ENCODE measurements at places on chromosomes 1 and 21.

DNA sequence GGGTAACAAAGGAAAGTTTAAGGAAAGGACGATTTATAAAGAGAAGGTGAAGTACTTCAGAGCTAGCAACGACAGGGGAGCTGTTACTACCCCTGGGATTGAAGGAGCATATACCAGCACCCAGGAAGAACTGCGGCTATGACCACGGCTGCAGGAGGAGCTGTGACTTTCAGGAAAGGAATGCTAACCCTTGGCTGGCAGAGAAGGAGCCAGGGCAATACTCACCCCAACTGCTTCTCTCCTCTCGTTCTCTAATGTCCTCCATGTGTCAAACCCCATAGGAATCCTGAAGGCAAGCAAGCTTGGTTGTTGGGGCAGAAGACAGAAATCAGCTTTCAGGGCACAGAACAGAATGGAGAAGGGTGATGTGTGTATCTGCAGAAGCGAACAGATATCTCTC is 120.5 kb downstream of the TMEM53 start:
- DNase-seq, result no peak

DNA sequence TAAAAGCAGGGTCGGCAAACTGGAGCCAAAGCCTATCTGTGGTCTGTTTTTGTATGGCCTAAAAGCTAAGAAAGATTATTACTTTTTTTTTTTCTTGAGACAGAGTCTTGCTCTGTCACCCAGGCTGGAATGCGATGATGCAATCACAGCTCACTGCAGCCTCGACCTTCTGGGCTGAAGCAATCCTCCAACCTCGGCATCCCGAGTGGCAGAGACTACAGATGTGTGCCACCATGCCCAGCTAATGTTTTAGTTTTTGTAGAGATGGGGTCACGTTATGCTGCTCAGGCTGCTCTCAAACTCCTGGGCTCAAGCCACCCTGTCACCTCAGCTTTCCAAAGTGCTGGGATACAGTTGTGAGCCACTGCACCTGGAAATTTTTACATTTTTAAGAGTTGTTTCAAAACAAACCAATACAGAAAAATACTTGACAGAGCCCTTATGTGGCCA is 6.5 kb upstream of the GLRX2 start:
- DNase-seq, result no peak

GRCh38 chr1:74729741-74730478 is 2.9 kb downstream of the CRYZ start:
- no peak for DNase-seq

- no peak for DNase-seq
These were observed 57.5 kb downstream of the HSD3B1 start for GRCh38 chr1:119564548-119564947.

GRCh38 chr1:13783551-13783950 is 83.6 kb downstream of the PRDM2 start:
- no peak for DNase-seq

DNA sequence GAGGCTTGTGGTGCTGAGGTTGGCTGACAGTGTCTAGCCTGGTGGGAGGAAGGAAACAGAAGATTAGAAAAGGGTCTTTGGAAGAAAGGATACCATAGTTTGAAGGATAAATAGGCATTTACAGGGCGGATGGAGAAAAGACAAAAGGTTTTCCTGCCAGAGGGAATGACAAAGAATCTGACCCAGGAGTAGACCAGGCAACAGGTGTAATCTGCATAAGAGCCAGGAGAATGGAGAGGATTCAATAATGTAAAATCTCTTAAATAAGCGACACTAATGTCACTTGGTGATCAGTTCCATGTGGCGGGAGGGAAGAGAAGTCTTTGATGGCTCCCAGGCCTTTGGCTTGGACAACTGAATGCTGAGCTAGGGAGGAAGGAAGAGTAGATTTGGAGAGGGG is 9.4 kb downstream of the MECR start:
- DNase-seq, result no peak

DNA sequence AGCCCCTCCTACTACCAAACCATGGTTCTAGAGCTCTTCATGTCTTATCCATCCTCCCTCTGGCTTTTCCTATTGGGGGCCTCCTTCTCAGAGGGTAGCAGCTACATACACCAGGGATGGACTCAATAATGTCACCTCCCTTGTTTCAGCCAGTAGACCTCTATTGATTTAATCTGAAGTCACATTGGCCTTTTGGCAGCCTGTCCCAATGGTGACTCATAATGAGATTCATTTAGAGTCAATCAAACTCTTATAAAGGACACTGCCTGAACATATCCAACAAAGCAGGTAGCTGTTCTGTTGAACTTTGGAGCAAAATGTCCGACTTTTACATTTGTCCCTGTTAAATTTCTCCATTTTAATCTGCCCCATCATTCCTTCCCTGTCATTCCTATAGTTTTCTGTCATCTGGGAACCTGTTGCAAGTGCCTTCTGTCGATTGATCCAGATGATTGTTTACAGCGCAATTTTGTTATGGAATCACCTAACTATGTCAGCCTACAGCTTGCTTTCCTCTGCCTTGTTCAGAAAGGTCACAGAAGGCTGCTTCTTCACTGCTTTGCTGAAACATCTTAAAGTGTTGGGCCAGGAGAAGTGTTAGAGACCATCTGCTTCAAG is 105.9 kb downstream of the ETS2 start:
- DNase-seq, result no peak

GRCh38 chr1:200962631-200963030 is 60.9 kb downstream of the KIF21B start:
- DNase-seq, result no peak

- peak; percentile 64 for DNase-seq
These were observed 30.2 kb downstream of the PRDX6 start for GRCh38 chr1:173507205-173507846.

DNA sequence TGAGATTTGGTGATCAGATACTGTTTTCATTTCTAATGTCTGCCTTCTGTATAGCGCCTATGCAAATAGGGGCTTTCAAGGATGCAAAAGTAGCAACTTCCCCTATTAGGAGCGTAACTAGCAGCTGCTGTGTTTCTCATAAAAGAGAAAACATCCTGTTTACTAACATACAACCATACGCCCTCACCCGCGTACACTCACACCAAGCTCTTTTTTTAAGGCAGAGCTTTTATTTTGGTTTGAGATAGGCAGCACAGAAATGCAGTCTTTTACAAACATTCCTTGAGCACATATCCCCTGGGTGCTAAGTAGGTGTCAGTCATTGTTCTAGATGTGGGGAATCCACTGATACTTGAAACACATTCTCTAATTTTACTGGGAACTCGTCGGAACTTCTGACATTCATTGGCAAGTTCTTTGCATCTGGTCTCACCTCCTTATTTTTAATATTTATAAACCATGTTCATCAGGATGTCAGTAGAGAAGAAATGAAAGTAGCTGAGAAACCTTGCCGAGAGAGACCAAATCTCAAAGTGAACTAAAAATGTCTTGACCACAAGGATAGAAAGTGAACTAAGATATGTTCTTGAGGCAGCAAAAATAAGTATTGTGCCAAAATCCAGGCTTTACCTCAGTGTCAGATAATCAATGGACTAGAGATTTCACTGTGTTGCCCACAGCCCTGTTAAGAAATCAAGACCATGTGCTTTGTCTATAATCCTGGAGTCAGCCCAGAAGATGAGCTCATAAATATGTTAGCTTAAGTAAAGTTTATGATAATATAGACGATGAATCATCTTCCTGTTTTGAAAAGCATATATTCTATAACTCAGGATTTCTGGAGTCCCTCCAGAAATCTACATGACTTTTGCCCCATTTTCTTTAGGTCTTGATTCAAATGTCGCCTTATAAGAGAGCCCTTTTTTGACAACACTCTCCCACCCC is 350.9 kb downstream of the ST6GALNAC3 start:
- no peak for DNase-seq

DNA sequence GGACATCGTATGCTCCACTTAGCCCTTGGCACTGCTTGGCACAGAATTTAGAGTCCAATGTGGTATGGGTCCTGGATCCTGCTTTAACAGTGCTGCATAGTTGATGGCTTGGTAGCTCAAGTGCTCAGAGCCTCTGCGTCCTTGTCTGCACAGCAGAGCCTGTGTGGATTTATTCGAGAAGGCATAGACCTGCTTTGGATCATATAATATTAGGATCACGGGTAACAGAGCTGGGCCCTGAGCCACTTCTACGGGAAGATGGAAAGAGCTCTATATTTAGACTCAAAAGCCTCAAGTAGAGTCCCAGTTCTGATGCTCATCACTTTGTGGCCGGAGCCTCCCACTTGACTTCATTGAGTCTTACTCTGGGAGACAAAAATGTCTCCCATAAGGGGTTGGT is 164.4 kb upstream of the EDN2 start:
- DNase-seq, result no peak

DNA sequence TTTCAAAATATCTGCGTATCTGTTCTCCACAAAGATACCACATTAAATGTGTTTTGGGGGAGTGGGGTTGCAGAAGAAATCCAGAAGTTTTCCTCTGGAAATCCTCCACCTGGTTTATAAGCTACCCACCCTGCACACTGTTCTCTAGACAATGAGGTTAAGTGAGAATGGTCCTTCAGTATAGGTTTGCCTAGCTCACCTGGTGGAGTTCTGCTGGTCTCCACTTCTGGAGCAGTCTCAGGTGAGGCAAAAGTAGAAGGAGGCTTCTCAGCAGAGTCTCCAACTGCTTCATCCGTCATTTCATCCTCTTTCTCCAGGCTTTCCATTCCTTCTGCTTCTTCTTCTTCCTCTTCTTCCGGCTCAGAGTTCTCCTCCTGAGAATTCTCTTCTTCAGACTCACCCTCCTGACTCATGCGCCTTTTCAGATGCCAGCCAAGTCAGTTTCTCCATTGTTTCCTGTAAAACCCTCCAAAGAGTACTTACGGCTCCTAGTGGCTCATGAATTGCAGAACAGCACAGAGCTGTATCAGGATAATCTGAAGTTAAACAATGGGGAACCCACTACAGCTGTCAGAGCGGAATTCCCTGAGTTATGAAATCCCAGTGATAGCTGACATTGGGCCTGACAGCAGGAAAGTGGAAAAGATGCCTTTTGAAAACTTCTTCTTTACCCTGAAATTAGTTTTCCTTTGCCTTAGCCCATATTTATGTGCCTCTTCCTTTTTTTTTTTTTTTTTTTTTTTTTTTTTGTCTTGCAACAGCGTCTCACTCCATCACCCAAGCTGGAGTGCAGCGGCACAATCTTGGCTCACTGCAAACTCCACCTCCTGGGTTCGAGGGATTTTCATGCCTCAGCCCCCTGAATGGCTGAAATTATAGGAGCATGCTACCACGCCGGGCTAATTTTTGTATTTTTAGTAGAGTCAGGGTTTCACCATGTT is 38.5 kb downstream of the MSTO1 start:
- peak; percentile 15 for DNase-seq

DNA sequence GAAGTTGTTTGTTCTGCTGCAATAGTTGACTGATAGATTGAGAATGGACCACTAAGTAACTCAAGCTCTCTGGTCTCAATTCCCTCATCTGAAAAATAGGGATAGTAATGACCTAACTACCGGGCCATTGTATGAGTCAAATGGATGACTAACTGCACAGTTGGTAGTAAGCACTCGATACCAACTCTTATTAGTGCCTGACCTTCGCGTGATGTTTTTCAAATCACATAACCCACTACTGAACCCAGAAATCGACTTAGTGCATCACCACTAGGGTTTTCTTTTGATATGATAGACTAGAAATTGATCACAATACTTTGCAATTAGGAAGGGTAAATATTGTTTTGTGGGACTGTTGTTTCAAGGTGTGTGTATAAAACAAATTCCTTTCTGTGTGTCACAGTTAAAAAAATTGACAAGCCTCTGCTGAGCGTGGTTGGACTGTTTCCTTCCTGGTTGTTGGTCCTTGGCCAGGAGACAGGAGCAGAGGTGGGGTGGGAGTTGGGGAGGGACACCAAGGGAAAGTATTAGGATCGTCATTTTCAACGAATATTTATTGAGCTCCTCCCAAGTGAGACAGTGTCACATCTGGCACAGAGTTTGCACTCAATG is 54.0 kb upstream of the LRP8 start:
- no peak for DNase-seq

DNA sequence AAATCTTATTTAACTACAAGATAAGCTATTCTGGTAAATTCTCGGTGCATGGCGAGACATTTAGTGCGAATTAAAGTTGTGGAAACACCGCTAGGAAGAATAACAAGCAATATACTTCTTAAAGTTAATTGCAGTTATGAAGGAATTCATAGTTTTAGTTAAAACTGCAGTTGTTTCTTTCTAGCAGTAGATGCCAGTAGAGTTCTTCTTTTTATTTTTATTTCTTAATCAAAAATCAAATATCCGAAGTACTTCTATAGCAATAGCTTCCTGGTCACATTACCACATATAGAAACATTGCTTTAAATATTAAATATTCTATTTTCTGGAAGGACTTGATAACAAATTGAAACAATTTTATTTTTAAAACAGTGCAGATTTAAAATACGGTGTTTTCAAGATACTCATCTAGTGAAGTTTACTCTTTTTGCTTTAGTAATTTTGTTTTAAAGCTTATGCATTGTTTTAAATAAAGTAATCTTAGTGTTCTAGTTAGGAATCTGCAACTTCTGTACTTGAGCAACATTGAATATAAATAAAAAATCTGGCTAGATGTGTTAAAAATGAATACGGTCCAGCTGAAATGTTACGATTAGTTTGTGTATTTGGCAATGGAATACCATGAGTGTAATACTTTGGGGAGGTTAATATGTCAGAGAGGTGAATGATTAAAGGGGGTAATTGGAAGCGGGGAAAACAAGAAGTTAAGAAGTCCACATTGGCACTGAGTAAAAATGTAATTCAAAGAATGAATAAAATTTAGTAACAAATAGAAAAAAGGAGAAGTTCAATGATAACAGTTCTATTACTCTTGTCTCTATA is 2.7 kb upstream of the PRKACB start:
- no peak for DNase-seq

DNA sequence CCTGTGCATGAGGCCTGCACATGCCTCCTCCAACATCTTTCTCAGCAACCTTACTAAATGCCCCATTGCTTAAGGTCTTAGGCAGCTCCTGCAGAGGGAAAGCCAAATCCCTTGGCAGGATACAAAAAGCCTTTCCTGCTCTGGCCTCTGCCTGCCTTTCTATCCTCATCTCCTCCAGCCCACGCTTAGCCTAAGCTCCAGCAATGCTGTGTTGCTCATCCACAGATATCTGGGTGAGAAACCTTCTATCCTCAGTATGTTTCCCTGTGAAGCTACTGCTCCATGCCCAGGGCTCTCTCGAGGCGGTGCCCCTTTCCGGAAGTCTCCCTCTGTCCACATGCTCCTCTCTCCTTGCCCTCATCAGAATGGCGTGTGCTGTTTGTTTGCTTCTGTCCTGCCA is 37.0 kb upstream of the CCSAP start:
- peak; percentile 23 for DNase-seq

DNA sequence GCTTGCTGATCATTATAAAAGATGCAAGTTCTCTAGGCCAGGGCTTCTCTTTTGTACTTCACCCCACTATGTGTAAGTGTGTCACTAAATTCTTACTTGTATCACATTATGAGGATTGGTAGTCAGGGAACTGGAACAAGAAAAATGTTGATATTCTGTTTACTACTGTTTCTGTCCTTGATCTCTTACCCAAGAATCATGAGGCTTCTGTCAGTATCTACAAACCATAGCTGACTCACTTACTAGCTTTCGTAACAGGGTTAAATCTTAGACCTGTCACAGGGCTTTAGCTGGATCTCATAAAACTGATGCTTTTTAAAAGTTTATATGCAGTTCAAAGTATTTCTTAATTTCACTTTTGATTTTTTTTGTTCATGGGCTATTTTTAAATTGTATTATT is 681.2 kb downstream of the PLPP3 start:
- no peak for DNase-seq

Data from retina (tissue), 1 donor.